ENCODE measurements at places on chromosomes 6 and 20.

DNA sequence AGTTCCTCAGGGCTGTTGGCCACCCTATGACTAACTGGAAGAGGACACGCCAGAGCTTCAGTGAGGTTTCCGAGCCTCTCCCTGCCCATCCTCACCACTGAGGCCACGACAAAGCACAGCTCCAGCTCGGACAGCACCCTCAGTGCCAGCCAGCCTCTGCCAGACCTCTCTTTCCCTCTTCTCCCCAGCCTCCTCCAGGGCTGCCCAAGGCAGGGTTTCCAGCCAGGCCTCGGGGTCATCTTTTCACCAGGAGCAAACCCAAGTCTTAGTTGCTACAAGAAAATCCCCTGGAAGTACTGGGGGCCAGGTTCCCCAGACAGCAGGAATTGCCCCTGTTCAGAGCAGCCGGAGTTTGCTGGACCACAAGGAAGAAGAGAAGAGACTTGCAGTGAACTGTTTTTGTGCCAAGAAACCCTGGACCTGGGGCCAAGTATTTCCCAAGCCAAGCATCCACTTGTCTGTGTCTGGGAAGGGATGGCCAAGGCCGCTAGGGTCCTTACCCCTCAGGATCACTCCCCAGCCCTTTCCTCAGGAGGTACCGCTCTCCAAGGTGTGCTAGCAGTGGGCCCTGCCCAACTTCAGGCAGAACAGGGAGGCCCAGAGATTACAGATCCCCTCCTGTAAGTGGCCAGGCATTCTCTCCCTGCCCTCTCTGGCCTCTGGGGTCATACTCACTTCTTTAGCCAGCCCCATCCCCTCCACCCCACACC, 41.6 kb downstream of the PLAGL2 start:
- DNase-seq = no peak

GRCh38 chr20:20205141-20205861, 153.0 kb downstream of the CFAP61 start:
- no peak for DNase-seq

GRCh38 chr6:66396549-66396948, 689.5 kb upstream of the EYS start:
- DNase-seq = no peak

DNA sequence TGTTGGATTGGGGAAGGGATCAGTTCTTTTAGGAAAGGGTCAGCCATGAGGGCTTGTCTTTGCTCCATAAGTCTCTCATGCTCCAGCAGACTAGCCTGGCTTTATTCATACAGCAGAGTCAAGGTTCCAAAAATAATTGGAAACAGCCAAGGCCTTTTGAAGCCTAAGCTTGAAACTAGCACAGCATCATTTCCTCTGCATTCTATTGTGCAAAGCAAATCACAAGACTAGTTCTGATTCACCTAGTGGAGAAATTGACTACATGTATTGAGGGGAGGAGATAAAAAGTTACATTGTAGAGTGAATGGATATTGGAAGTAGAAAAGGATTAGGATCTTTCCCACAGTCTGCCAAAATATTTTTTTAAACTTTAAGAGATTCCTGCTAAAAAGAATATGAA, 159.3 kb upstream of the PLCB4 start:
- DNase-seq = no peak

- no peak for DNase-seq
These were observed 115.9 kb upstream of the DST start for GRCh38 chr6:56758553-56758952.

DNA sequence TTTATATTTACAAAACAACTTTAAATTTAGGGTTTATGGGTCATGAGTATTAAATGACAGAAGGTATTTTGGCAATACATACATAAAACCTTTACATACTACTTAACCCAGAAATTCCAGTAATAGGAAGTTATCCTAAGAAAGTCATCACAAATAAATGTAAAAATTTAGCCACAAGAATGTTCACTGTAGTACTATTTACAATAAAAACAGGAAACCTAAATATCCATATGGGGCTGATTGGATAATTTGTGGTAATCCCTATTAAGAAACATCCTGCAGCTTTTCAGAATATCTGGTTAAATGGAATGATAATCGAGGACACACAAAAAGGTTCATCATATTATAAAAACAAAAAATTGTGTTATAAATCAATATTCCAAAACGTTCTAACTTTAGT, 44.4 kb downstream of the TRAM2 start:
- DNase-seq = no peak

GRCh38 chr20:13213335-13213734, 7.7 kb upstream of the ISM1 start:
- DNase-seq = no peak

DNA sequence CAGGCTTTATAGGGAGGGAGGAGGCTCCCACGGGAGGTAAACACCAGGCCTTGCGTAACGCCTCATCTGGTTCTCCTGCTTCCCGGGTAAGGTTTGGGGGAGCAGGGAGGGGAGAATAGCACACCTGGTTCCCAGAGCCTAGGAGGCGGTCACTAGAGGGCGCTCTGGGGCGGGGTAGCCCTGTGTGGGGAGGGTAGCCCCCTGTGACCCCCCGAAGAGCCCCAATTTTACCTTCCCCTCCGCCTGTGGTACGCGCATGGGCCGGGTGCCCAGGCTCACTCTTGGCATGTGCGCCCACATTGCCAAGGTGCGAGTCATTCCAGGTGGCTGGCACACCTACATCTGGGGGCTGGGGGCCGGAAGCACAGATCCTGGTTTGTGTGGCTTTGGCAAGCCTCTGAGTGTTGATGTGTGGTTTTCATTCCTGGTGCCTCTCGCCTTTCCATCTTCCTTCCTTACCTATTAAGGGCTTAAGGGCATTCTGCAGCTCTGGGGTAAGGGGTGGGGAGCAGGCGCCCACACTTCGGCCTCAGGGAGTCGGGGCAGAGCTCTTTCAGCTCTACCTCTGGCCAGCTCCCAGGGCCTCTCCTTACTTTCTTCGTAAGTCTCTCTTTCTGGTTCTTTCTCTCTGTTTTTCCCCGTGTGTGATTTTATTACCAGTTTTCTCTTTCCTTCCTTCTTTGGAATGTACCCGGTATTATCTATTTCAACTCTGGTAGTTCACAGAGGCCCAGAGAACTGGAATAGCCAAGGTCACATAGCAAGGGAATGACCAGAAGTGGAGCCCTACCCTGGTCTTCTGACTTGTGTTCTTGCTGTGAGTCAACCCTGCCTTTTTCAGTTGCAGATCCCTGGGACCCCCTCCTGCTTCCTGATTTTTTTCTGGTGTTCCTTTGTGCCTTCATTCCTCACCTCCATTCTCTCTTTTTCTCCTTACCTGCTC, 492 bp upstream of the RNF39 start:
- DNase-seq = no peak

- no peak for DNase-seq
These were observed 117.1 kb upstream of the RAB32 start for GRCh38 chr6:146426516-146426915.

- DNase-seq = no peak
These were observed 40.0 kb downstream of the EIF2S2 start for GRCh38 chr20:34072076-34072475.

DNA sequence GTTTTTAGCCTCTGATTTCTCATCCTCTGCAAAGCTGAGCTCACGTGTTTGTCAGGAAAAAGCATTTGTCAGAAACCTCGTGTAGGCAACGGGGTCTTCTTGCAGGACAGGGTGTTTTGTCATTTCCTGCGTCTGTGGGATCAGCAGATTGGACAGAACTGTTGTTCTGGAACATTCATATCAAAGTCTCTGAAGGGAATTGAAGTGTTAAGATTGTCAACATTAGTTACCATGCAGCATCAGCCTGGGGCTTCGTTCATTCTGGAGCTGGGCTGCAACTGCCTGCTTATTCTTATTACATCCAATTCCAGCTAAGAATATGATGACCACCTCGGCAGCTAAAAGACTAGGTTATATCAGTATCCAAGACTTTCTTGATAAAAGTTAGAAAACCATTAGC, 71.0 kb upstream of the RALGAPA2 start:
- no peak for DNase-seq

- no peak for DNase-seq
These were observed 3.6 kb downstream of the GTSF1L start for GRCh38 chr20:43723186-43723585.

GRCh38 chr6:74519163-74519562, 686.7 kb downstream of the COL12A1 start:
- DNase-seq = no peak

DNA sequence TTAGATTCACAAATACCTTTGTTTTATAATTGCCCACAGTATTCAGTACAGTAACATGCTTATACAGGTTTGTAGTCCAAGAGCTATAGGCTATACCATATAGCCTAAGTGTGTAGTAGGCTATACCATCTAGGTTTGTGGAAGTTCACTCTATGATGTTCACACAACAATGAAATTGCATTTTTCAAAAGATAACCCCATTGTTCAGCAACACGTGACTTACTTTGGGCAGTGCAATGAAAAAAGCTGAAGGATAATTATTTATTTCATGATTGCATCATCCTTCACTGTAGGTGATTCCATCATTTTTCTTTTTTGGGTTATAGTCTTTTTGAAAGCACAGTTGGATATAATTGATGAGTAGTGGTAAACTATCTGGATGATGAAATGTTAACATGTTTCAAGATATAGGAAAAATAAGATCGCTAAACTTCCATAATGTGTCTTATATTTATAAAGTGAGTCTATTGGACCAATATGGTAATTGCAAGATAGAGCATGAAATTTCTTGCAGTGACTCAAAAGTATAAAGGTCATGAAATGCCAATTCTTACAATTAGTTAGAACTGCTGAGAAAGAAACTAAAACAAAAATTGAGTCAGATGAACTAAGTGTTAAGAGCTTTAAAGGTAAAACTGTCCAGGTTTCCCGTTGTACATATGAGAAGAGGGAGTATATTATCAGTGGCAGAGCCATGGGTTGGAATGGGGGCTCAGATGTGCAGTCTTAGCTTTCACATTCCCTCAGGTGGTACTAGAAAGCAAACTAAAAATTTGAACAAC, 164.4 kb downstream of the ZFAND3 start:
- no peak for DNase-seq

DNA sequence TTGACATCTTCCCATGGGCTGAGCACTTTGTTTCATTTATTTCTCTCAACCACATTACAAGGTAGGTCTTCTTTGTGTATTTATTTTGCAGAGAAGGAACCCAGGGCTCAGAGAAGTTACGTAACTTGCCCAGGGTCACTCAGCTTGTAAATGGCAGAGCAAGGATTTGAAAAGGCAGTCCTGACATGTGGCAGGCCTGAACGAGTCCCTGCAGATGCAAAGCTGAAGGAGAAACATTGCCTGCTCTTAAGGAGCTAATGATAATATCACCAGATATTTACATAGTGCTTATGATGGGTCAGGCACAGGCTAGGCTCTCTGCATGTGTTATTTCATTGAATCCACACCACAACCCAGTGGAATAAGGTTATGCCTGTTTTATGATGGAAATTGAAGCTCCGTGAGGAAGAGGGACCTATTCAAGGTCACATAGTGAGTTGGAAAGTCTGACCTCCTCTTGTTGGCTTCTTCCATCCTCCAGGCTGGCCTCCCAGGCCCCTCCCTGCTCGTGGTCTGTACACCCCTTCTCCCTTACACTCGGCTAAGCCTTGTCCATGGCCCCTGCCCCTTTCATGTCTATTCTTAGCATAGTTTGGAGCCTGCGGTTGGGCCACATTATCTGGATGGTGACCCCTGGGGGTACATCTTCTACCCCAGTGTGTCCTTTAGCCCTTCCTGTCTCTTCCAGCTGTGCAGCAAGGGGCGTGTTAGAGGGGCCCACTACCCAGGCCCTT, 12.5 kb downstream of the MYH7B start:
- no peak for DNase-seq

GRCh38 chr20:11891077-11891775, 26.5 kb upstream of the BTBD3 start:
- no peak for DNase-seq

- DNase-seq = no peak
These were observed 24.1 kb upstream of the CCR6 start for GRCh38 chr6:167098825-167099225.

DNA sequence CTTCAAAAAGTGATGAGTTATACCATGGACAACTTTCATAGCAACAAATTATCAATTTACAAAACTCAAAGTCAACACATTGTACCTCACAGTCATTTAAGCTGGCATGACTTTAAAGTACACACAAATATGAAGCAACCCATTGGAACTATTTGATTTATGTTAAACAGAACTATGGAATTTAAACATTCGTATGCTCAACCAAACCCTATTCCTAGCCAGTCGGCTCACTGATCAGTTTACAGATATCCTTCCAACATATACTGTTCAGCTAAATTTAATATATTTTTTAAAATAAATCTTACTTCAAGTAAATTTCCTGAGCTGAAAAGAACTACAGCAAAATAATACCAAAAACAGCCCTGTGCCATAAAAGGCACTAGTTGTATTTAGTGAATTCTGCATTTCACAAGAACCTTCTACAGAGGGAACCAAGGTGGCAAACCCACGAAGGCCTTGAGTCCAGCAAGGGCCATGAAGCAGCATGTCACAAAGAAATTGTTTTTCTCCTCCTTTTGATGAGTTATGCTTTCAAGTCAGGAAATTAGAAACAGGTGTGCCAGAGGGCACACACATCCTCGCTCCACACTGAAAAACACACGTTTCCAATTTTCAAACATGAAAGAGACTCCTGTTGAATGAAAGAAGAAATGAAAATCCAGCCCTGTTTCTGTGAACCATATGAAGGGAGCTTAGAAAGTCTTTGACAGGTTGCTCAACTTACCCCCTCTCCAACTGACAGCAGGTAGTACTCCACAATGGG, 122.8 kb downstream of the TASP1 start:
- DNase-seq = no peak

GRCh38 chr20:34582911-34583310, 24.4 kb downstream of the MAP1LC3A start:
- DNase-seq = no peak

DNA sequence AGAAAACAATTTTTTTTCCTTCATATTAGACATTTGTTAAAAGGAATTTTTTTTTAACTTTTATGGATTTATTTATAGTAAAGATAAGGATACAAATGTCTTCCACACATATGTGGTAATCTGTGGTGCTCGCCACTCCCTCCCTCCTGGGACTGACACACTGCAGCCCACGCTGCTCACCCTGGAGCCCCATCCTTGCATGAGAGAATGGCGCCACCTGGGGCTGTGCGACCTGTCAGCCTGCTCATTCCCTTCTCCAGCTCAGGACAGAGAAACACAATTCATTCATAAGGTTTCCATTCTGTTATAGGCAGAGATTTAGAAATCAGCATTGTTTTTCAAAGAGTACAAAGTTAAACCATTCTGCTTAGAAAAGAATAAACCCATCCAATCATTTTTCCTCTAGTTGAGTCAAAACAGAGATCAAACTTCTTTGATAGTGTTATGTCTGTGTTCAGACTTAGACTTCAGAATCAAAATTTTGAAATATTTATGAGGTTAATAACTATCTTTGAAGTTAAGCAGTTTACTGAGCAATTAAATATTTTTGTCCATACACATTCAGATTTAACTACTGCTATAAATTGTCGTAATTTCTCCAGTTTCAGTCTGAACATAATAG, 42.8 kb upstream of the DYNLRB1 start:
- DNase-seq = no peak

- DNase-seq = no peak
These were observed 24.8 kb downstream of the TASP1 start for GRCh38 chr20:13613917-13614316.
